Neuronal stem cell (in vitro differentiated cells): ENCODE measurements at places on chromosomes 3 and 15.

GRCh38 chr3:95615592-95616310 lies 1198.6 kb upstream of the EPHA6 start:
- no peak for DNase-seq

- no peak for DNase-seq
These were observed 12.0 kb downstream of the EXOSC7 start for GRCh38 chr3:44988073-44988472.

- DNase-seq: no peak
These were observed 154.3 kb upstream of the ZBTB20 start for GRCh38 chr3:115301364-115301860.

- DNase-seq: no peak
These were observed 22.5 kb upstream of the C15orf39 start for GRCh38 chr15:75178938-75179745.

DNA sequence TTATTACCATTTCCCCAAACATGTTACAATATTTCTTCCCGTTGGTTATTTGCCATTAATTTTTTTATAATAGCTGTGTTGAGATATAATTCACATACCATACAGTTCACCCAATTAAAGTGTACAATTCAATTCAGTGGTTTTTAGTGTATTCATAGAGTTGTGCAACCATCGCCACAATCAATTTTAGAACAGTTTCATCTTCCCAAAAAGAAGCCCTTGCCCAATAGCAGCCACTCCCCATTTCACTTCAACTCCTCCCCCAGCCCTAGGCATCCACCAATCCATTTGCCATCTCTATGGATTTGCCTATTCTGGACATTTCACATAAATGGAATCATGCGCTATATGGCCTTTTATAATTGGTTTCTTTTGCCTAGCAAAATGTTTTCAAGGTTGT lies 225.1 kb downstream of the EPHB1 start:
- DNase-seq: no peak

DNA sequence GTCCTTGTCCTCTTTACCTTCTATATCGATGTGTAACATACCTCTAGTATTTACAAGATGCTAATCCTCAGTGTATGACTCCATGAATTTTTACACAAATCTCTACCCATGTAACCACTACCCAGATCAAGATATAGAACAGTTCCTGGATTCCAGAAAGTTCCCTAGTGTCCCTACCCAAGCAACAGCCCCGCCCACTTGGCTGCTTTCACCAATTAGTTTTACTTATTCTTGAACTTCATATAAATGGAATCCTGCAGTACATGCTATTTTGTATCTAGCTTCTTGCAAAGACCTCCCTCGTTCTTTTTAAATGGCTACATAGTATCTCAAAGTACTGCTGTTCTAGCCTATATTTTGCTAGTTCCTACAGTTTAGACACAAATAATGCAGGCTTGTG lies 33.0 kb downstream of the CD276 start:
- DNase-seq: no peak

DNA sequence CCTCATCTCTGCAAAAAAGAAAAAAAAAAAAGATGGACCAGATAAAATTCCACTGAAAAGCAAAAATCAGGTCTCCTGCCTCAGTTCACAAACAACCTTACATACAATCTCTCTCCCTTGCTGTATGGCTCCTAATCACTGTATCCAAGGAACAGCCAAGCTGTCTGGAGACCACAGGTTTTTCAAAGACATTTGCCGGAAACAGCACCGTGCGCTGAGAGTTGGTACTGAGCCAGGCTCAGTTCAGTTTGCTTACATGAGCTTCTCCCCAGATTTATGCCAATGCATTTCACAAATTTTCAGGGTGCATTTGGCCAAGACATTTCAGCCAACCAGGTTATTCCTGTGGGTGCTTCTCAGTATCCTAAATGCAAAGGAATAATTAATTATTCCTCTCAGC lies 4.1 kb downstream of the ACP3 start:
- DNase-seq: no peak

- no peak for DNase-seq
These were observed 16.3 kb upstream of the SMAD6 start for GRCh38 chr15:66685638-66686150.

GRCh38 chr15:39593071-39593655 lies 12.3 kb downstream of the THBS1 start:
- no peak for DNase-seq

DNA sequence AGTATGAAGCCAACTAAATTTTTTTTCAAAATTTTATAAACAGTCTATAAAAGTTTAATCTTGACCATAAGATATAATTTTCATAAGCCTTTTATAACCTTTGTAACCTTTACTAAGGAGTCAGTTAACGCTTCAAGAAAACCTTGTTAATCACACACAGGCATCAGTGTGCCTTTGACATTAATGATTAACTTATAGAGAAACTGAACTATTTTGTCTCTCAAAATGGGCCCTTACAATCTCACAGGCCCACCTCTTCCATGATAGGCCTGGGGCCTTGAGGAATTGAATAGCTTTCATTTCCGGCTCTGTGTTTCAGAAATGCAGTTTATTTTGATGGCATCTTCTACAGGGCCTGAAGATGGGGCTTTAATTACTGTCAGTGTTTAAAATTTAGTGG lies 70.1 kb downstream of the CD200 start:
- DNase-seq: no peak

- DNase-seq: no peak
These were observed 790 bp downstream of the DAZL start for GRCh38 chr3:16604433-16604832.

- no peak for DNase-seq
These were observed 10.8 kb upstream of the FANCD2 start for GRCh38 chr3:10015461-10015904.

- no peak for DNase-seq
These were observed 1.3 kb downstream of the TNK2 start for GRCh38 chr3:195906865-195907683.

GRCh38 chr3:50246517-50246954 lies 10.5 kb downstream of the GNAI2 start:
- DNase-seq: no peak

DNA sequence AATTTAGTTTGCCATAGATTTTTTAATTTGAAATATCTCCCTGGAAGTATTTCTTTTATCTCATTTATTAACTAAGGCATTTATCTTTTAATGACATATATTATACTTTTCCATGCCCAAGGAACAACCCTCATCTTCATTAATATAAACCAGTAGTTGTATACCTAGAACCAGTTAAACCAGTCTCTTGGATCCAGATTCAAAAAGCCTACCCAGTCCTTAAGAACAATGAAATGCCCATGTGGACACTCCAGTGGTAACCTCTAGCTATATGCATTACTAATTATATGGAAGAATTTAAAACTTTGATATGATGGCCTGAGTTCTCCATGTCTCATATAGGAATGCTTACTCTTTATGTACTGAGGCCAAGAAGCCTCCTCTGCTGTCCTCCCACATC lies 4.8 kb downstream of the SIDT1 start:
- DNase-seq: no peak

DNA sequence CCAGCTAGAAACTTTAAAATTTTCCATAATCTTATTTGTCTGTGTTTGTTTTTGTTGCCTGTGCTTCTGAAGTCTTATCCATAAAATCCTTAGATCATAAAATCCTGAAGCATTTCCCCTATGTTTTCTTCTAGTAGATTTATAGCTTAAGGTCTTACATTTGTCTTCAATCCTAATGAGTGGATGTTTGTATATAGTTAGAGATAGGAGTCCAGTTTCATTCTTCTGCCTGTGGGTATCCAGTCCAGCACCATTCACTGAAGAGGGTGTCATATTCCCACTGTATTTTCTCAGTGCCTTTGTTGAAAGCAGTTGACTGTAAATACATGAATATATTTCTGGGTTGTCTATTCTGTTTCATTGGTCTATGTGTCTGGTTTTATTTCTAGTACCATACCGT lies 44.8 kb upstream of the SPSB4 start:
- DNase-seq: no peak

- no peak for DNase-seq
These were observed 13.7 kb upstream of the SHF start for GRCh38 chr15:45201557-45201859.

- no peak for DNase-seq
These were observed 5.4 kb upstream of the PPP1R2 start for GRCh38 chr3:195548501-195548900.

DNA sequence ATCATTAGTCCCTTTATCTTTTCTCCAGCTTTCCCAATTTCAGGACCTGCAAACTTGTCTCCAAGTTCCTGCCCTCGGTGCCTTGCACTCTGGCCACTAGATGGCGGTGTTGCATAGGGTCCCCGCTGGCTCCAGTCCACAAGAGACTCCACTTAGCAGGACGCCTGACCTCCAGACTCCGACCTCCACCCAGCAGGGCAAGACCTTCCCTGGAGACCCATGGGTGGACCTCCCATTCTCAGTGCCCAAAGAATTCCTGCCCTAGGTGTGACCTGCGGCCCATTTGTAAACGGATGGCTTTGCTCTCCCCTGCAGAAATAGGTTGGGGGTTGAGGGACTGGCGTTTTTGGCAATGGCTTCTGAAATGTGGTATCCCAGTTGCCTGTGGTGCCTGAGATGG lies 82.6 kb downstream of the LSM3 start:
- peak; percentile 80 for DNase-seq

DNA sequence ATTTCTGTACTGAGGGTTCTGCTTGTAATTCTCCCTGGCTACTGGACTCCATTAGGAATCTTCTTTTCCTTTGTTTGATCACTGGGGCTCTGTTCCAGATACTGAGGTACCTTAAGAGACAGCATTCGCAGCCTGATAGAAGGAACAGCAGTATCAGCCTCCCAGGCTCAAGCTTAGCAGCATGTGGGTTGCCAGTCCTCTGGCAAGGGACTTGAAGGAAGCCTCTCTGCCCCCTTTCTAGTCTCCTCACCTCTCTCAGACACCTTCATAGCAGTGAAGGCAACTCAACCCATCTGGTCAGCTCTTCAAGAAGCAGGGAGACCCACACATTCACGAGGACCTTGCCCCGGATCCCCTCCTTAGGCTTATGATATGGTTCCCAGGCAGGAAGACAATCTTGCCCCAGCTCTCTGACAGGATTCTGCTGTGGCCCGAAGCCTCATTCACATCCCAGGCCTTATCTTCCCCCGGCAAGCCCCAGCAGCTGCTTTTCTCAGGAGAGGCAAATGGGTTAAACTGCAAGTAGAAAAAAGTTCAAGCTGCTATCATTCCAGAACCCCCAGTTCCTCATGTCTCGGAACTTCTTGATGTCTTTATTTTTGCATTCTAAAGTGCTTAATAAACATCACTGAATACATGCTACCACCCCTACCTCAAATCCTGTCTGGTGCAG lies 153.1 kb downstream of the LIPC start:
- no peak for DNase-seq

GRCh38 chr3:133890972-133891644 lies 4.6 kb downstream of the RAB6B start:
- no peak for DNase-seq

DNA sequence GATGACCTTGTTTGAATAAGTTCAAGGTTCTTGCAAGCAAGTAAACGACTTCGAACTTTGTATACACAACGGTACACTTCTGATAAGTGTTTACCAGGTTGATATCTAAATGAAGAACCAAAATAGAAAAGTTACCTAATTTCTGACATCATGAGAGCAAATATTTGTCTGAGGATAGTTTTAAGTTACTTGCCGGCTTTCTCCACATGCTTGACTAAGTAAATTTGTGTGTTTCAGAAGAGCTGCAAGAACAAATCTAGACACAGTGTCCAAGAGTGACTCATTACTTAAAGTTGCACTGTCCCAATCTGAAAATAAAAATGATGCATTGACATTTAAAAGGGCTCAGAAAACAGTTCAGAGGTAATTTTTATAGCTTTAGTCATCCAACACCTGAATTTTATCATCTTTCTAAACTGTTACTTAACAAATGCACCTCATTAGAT lies 115.1 kb downstream of the HERC1 start:
- DNase-seq: no peak

DNA sequence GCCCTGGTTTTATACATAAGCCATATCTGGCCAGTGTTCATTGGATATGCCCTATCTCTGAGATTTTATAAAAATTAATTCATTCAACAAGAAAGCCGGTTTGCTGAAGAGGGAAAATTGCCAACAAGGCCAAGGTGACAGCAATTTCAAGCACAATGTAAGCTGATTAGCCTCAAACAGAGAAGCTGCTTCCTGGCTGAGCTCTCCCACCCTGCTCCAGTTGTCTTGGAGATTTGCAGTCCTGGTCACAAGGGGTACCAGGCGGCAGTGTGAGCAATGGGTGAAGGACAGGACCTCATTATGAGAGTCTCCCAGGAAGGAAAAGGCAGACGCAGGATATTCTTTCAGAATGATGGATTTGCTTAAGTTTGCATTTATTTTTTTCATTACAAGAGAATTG lies 5.4 kb upstream of the THSD4 start:
- no peak for DNase-seq

DNA sequence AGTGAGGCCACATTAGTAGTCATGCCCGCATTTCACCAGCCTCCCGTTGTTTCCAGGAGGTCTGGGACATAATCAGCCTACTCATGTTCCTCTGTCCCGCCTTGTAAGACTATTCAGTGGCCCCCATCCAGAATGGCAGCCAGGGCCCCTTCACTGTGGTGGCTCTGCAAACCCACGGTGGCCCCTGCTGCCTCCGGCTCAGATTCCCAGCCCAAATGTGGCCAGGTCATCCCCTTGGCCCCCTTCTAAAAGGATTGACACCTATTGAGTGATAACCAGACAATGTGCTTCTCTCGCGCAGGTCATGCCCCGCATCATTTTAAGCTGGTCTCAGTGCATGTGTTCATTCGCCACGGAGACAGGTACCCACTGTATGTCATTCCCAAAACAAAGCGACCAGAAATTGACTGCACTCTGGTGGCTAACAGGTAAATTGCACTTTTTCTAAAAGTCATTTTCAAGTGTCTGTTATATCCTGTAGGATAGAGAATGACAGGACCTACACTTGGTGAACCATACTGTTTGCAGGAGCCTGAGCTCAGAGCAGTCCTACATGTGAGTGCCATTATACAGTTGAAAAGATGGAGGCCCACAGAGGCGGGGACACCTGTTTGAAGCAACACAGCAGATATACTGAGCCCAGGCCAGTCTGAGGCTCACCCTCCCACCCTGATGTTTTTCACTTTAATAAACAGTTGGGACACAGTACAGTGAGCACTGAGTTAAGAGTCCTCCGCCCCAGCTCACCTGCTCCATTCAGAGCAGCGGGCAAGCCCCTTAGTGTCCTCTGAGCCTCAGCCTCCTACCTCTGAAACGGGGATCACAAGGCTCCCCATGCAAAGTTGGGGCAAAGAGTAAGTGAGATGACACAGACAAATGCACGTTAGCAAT lies 47.7 kb downstream of the PXYLP1 start:
- no peak for DNase-seq

GRCh38 chr3:29871087-29871486 lies 590.2 kb downstream of the RBMS3 start:
- no peak for DNase-seq

- no peak for DNase-seq
These were observed 11.2 kb downstream of the APBA2 start for GRCh38 chr15:28896951-28897350.

DNA sequence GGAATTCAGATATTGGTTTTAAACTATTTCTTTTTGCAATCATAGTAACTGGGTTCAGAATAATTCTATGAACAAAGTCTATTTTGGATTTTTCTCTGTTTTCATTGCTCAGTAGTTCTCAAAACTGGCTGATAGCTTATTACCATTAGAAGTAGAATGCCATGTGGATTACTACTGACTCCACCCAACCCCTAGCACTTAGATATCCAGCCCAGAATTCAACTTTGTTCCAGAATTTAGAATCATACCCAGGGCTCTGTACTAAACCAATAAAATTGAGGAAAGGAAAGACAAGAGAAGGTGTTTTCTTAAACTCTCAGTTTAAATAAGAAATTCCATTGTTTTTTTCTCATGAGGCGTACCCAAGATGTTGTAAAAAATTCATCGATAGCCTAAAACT lies 39.0 kb upstream of the ABHD10 start:
- no peak for DNase-seq
